ENCODE measurements at places on chromosomes 6 and 20.

DNA sequence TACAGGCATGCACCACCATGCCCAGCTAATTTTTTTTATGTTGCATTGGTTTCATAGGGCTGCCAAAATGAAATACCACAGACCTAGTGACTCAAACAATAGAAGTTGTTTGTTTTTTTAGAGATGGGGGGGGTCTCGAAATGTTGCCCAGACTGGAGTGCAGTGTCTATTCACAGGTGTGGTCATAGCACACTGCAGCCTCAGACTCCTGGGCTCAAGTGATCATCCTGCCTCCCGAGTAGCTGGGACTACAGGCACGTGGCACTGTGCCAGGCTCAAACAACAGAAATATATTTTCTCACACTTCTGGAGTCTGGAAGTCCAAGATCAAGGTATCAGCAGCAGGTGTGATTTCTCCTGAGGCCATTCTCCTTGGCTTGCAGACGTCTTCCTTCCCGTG is 6.6 kb upstream of the SLC16A10 start:
- no peak for DNase-seq

DNA sequence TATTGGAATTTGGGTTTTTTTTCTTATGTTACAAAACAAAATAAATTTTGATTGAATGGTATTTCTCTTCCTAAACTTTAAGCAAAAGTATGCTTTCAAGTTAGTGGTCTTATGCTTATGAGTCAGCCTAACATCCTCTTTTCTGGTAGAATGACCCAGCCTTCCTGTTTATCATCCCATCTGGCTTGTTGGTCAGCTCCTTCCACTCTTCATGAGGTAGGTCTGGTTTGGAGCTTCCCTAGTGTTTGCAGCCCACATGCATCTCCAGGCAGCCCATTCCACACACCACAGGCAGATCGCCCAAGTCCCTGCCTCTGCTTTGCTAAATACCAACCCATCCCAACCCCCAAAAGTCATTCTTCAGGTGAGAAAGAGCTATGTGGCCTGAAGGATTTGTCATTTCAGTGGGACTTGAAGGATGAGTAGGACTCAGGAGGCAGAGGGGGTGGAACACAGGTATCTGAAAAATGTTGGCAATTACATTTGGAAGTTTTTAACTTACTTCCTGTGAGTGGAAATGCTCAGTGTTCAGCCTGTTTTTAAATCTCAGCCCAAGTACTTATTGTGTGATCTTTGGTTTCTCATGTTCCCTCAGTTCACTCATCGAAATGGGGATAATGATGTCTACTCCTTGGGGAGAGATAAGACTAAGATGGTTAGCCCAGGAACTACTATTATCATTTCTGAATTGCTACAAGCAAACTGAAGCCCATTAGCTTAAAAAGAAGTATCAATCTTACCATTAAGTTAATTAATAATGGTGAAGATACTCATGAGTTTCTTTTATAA is 294.0 kb downstream of the ADGB start:
- DNase-seq: no peak

GRCh38 chr20:16917636-16918035 is 169.5 kb downstream of the OTOR start:
- no peak for DNase-seq

DNA sequence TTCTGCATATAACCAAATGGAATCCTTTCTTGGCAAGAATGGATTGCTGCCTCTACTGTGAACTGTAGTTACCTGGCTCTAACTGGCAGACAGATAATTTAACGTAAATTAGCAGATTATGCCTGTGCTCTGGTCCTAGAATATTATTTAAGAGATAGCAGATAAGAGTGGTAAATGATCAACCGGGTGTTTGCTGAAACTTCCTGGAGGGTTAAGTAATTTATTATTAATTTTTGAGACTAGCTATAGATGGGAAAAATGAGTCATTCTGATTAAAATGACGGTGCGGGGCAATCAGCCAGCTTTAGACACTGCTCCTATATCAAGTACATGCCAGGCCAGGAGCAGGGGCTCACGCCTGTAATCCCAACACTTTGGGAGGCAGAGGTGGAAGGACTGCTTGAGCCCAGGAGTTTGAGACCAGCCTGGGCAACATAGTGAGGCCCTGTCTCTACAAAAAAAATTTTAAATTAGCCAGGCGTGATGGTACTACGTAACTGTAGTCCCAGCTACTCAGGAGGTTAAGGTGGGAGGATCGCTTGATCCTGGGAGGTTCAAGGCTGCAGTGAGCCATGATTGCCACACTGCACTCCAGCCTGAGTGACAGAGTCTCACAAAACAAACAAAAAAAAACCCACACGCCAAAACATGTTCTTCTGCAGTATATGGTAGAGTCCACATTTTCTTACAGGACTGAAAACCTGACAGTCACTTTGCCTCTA is 22.6 kb downstream of the B4GALT5 start:
- no peak for DNase-seq

- no peak for DNase-seq
These were observed 72.3 kb upstream of the DST start for GRCh38 chr6:56714982-56715456.

DNA sequence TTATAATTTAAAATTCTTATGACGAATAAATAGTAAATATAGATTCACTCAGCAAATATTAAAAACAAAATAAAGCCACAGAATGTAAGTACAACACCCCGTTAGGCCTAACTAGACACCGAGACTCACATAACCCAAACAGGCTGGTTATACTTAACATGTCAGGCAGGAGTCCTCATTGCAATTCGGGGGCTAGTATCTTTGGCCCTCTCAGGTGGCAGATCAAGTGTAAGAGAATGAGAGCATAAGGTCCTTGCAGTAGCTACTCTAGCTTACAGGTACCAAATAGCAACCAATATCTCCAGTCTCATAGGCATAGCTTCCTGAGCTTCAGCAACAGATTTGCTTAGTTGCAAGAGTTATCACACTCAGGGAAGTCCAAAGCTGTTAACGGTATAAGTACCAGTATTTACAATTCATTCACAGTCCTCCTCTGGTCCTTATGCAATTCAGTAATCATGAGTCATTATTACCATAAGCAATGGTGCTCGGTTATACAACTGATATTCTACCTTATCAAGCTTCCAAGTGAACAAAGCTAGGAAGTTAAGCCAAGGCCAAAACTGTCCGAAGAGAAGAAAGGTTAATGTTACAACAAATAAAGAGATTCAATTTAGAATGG is 20.1 kb downstream of the REV3L start:
- DNase-seq: no peak
